DND-41 (cell line): ENCODE measurements at places on chromosomes 12 and 14.
A peak's percentile ranks its signal among the peaks of the same experiment; 100 is the strongest.

- DNase-seq = no peak
Observed at GRCh38 chr12:100567945-100568344, 5.5 kb upstream of the GAS2L3 start.

DNA sequence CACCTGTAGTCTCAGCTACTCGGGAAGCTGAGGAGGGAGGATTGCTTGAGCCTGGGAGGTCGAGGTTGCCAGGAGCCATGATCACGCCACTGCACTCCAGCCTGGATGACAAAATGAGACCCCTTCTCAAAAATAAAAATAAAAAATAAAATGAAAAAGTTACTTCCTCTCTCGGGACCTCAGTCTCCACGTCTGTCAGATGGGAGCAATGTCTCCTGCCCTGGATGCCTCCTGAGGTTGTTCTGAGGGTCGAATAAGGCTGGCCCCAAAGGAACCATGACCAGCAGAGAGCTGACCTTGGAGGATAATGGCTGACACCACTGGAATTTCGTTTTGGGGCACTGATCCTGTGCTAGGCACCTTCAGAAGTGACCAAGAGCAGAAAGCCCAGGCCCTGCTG, 13.6 kb upstream of the RCOR1 start:
- DNase-seq = no peak

- no peak for DNase-seq
Observed at GRCh38 chr12:29991924-29992323, 208.2 kb upstream of the TMTC1 start.

DNA sequence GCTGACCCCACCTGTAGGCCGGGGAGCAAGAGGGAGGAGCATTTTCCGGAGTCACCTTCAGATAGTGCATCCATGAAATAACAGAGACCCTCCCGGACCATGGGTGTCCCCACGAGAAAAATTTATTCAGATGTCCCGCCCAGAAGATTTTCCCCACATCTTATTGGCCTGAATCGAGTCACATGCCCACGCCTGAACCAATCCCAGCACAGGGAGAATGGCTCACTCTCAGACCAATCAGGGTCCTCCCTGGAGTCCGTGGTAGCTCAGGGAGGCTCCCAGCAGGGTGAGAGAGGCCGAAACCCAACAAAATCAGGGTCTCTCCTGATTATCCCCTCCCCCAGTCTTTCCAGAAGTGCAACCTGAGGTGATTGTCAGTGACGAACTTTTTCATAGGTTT, 16.4 kb upstream of the NCOR2 start:
- no peak for DNase-seq

DNA sequence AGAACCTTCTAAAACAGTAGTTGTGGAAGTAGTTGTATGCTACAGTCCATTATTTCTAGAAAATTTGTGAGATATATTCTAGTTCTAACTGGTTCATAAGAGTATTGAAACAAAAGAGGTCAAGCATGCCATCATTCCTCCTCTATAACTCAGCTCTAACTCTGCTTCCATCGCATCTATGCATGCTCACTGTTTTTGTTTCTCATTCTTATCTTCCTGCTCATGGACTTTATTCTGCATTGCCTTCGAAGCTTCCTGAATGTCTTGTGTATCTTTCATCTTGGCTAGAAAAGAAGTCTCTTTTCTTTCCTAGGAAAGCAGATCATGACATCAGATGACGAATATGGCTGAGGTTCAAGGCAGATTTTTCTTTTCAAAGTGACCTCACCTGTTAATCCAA, 402 bp downstream of the LMNTD1 start:
- DNase-seq = no peak

DNA sequence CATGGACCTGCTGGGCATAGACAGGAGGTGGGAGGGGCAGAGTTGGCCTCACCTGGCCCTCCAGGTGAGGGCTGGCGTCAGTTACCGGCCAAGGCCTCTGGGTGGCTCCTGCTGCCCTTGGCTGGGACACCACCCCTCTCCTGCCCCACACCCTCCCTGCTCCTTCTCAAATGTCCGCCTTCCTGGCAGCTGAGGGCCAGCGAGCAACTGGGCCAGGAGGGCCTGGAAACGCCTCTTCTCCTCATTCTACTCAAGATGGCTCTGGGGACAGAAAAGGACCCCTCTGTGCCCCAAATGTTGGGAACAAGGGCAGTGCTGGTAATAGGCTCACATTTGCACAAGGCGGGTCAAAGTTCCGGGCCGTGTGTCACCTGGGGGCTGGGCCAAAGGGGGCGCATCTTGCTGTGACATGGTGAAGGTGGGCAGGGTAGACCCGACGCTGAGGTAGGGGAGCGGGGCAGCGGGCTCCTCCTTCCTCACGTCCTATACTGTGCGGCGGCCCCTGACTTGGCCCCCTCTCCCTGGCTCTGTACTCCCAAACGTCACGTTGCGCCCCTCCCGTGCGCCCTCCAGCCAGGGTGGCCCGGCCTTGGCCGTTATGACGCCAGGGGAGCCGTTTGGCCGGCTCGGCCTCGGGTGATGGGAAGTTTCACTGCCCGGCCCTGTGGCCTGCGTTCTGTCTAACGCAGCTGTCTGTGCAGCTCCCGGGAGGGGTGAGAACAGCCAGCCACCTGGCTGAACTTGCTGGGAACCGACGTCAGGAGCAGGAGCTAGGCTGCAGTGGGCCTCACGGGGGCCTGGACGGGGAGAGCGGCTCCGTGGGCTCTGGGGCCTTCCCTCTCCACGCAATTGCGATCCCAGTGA, 18.0 kb upstream of the DLK1 start:
- DNase-seq = no peak

DNA sequence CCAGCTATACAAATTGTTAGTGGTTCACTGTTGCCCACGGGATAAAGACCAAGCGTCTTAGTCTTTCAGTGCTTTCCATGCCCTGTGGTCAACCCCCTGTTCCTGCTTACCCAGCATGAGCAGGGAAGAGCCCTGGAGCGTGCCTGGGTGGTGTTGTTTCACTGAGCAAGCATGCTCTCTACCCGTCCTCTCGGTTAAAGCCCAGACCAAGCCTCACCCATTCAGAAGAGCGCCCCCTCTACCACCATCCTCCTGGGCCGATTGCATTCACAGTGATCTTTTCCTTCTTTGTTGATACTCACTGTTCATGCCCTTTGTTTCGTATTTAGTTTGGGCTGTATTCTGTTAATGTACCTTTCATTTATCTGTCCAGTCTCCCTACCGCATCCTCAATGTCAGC, 25.1 kb downstream of the DYRK4 start:
- no peak for DNase-seq

- DNase-seq = no peak
Observed at GRCh38 chr12:117038919-117039318, 60.3 kb downstream of the TESC start.

GRCh38 chr14:32329690-32330285, 690 bp downstream of the AKAP6 start:
- DNase-seq = no peak

DNA sequence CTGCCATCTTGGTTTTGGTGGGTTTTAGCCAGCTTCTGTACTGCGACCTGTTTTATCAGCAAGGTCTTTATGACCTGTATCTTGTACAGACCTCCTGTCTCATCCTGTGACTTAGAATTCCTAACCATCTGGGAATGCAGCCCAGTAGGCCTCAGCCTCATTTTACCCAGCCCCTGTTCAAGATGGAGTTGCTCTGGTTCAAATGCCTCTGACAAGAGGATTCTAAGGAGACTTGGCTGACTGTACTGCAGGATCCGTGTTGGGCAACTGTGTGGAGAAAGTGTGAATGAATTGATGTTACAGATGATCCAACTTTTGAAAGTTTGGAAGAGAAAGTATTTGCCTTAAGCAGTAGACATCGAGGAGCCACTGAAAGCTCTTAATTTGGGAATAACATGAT, 91.0 kb downstream of the TTLL5 start:
- no peak for DNase-seq

GRCh38 chr12:95738024-95738611, 52.4 kb downstream of the NTN4 start:
- no peak for DNase-seq

DNA sequence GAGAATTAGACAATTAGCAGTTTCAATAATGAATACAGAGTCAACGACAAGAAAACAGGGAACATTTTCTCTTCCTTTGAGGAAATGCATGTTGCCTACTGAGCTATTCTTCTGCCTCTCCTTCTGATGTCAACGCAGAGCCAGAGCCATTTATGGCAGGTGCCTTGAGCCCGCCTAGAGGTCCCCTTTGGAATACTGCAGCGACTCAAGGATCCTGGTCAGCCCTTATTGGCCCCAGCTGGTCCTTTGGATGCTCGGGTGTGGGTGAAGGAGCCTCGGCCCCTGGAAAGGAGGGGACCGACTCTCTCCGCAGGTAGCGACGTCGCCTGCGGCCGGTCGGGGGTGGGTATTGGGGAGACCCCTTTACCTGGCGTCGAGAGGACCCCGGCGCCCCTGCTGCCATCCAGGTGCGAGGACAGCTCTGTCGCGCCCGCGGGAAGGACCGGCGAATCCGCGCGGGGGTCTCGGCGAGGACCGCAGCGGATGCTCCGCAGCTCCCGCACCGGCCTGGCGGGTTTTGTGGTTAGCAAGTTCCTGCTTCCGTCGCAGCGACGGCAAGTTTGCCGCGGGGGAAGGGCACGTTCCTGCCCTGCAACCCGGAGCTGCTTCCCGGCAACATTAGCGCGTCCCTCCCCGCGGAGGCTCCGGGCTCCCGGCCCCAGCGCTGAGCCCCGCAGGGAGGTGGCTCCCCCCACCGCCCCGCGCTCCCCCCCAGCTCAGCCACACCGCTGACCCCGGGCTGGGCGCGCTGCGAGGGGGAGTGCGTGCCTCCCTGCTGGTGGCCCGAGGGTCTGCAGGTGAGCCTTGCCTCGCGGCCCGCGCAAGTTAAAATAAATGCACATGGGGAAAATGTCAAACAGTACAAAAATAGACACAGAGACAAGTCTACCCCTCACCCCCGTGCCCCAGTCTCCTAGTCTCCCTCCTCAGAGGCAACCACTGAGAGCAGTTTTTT, at the start of gene MANSC1:
MANSC1 (minus strand) TSS at position 532 of the 955 bp plus-strand sequence. CDS start 6,928 bp downstream, outside the sequence.
- DNase-seq = peak; percentile 73

DNA sequence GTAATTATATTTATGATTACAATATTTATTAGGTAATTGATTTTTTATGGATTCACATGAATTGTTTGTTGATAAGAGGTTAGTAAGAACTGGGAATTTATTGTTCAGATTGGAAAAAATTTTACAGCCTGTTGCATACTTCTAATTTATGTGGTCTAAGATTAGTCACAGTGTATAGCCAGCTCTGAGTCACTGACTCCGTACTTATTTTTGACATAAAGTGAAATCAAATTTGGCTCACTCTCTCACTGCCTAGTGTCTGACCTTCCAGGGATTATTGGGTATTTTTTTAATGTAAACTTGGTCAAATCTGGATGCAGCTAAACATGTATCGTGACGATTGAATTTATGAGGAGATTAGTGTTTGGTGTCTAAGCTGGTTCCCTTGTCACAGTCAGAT, 109.3 kb downstream of the PTPRQ start:
- DNase-seq = no peak

- DNase-seq = no peak
Observed at GRCh38 chr12:10067942-10068341, 30.8 kb downstream of the CLEC1A start.

GRCh38 chr14:103393676-103394626, 8.7 kb downstream of the MARK3 start:
- DNase-seq = no peak

- DNase-seq = no peak
Observed at GRCh38 chr12:80681287-80681686, 26.1 kb upstream of the MYF6 start.

- DNase-seq = no peak
Observed at GRCh38 chr14:54350203-54350602, 46.6 kb upstream of the CDKN3 start.

DNA sequence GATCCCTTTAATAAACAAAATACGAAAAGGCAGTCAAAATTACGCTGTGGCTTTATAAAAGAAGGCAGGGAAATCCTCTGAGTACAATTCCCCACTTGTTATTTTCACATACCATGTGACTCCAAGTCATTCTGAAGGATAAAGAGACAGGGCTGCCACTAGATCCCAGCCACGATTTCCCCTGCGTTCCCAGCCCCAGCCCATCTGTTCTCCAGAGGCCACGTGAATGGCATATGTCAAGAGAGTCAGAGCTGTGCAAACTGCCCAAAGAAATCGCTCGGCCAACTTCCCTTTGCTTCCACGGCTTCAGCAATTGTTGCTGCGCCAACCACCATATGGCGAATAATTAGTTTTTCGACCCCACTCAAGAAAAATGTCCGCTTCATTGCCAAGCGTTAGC, 161.3 kb downstream of the C12orf42 start:
- DNase-seq = no peak

DNA sequence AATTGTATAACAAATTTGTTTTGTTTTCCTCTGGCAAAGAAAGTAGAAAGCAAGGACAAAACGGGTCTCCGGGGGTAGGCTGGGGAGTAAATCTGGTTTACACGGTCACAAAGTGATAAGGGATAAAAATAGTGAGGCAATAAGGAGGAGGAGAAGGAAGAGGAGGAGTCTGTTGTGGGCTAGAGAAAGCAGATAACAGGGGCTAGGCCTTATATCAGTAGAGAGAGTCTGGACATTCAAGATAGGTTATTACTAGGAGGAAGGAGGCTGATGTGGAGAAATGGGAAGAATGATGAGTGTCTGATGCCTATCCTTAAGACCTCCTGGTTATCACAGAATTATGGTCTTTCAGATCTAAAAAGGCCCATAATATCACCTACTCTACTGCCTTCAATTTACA, 83.2 kb upstream of the SSTR1 start:
- DNase-seq = no peak

GRCh38 chr14:105577314-105577861, 51.0 kb downstream of the TMEM121 start:
- DNase-seq = no peak

DNA sequence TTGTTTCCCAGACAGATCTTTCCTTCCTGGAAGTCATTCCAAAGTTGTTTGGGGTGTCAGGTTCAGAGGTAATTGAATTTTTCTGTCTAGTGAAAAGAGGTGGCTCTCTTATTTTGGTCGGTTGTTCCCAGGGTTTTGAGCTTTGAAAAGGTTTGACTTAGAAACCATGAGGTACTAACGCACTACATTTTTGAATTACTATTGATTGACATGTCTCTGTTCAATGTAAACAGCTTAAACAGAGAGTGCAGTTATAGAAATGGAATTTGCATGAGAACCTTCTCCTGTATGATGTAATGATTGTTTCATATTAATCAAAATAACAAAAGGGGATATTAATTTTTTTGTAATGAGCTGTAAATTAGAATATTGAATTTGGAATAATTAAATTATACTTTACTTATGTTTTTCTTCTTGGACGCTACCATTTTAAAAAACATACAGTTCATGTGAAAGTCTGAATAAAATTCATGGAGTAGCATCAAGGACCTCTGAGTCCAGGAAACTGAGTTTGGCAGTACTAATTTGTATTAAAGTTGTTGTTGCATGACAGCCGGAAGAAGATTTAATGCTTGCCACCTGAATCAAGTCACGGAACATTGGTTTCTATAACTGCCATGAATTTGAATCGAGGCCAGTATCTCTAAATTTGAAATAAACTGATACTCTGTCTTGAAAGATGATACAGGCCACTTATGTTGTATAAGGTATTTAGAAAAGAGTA, 41.7 kb downstream of the NPAS3 start:
- DNase-seq = no peak
